Esophagus squamous epithelium (tissue), 5 donors: ENCODE measurements at places on chromosomes 16 and 17. TPM values are rescaled to one million over a fixed set of nuclear protein-coding genes. Genes with fewer than 3 reads are reported as not detected.

HOXB9 gene
- total RNA-seq = not detected

DNAH3 gene
- 0.57 TPM for total RNA-seq

GRCh38 chr17:39122991-39123390 is 28.4 kb downstream of the PLXDC1 start:
- DNase-seq = no peak

GRCh38 chr17:57623620-57624019 is 121.5 kb downstream of the CCDC182 start:
- no peak for DNase-seq

- no peak for DNase-seq
Measured at GRCh38 chr17:14303343-14304221, 2.7 kb downstream of the HS3ST3B1 start.

GRCh38 chr17:19386051-19386929 is 700 bp downstream of the MFAP4 start:
- no peak for DNase-seq

DNA sequence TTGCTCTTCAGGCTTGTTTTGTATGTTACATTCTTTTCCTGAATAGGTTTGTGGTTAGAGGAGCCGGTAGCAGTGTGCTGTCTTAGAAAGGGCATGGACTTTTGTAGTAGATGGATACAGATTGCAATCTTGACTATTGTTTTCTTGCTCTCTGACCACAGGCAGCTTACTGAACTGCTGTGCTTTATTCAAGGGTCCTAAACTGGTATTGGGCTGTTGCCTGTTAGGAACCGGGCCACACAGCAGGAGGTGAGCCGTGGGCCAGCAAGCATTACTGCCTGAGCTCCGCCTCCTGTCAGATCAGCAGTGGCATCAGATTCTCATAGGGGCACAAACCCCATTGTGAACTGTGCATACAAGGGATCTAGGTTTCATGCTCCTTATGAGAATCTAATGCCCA is 373.9 kb downstream of the CPPED1 start:
- DNase-seq = no peak
